Umbilical cord (tissue), 2 donors: ENCODE measurements at places on chromosomes 12 and 14. TPM values are rescaled to one million over a fixed set of nuclear protein-coding genes. Genes with fewer than 3 reads are reported as not detected.

C1S gene
- 201 TPM for total RNA-seq

MIP gene
- 2.9 TPM for total RNA-seq

CLBA1 gene
- 6.5 TPM for total RNA-seq

KCNH3 gene
- total RNA-seq, result 0.24 TPM

CFAP251 gene
- 15.9 TPM for total RNA-seq

SIX4 gene
- 2.6 TPM for total RNA-seq

KRT78 gene
- total RNA-seq, result 8.7 TPM

NPAS3 gene
- total RNA-seq, result 8.4 TPM

ALDH2 gene
- total RNA-seq, result 11.3 TPM

SYT10 gene
- 5.8 TPM for total RNA-seq

TSPAN11 gene
- 1.7 TPM for total RNA-seq

ATP2B1 gene
- total RNA-seq, result 25.3 TPM

SHMT2 gene
- total RNA-seq, result 156 TPM

POP5 gene
- total RNA-seq, result 11.3 TPM

FAM216A gene
- 19.5 TPM for total RNA-seq

SLC4A8 gene
- 2.6 TPM for total RNA-seq

SYNDIG1L gene
- not detected for total RNA-seq

PLEKHG3 gene
- total RNA-seq, result 90.0 TPM

KLRC4 gene
- total RNA-seq, result 12.8 TPM

ARPC3 gene
- total RNA-seq, result 231 TPM

EXOC3L4 gene
- total RNA-seq, result 0.72 TPM

RD3L gene
- total RNA-seq, result not detected

NDUFA12 gene
- total RNA-seq, result 80.7 TPM

MYF6 gene
- not detected for total RNA-seq

DLK1 gene
- total RNA-seq, result 592 TPM

EMP1 gene
- 81.6 TPM for total RNA-seq

CACNA1C gene
- 116 TPM for total RNA-seq

ATP5MC2 gene
- total RNA-seq, result 89.1 TPM
